Peyer's patch (tissue), 4 donors: ENCODE measurements at places on chromosomes 5 and 9. TPM values are rescaled to one million over a fixed set of nuclear protein-coding genes. Genes with fewer than 3 reads are reported as not detected.

- DNase-seq, result no peak
Measured at GRCh38 chr5:37714756-37715155, 125.1 kb downstream of the GDNF start.

- no peak for DNase-seq
Measured at GRCh38 chr5:59348189-59348588, 545.3 kb downstream of the PDE4D start.

The HRCT1 gene
- total RNA-seq, result 18.4 TPM

The PPP3R2 gene
- not detected for total RNA-seq
